ENCODE measurements at places on chromosomes 6 and 20.

DNA sequence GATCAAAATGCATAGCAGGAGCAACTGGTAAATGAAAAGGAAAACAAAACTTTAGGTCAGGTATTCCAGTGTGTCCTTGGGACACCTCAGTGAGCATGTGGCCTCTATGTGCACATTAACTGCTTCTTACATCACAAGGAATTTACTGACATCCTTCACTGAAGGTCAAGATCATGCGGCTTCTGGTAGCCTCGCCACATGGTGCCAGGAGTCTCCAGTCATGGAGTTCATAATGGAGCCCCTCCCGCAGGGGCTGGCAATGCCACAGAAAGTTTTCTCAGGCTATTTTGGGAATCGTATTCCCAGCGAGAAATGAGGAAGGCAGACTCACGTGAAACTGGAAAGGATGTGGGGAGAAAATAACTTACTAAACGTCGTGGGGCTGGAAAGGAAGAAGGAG is 19.7 kb upstream of the SLC22A3 start:
- peak; percentile 52 for DNase-seq

GRCh38 chr6:36505744-36506534 is 41.3 kb downstream of the STK38 start:
- DNase-seq, result no peak

GRCh38 chr6:168300975-168301647 is 18.5 kb downstream of the DACT2 start:
- DNase-seq, result no peak

DNA sequence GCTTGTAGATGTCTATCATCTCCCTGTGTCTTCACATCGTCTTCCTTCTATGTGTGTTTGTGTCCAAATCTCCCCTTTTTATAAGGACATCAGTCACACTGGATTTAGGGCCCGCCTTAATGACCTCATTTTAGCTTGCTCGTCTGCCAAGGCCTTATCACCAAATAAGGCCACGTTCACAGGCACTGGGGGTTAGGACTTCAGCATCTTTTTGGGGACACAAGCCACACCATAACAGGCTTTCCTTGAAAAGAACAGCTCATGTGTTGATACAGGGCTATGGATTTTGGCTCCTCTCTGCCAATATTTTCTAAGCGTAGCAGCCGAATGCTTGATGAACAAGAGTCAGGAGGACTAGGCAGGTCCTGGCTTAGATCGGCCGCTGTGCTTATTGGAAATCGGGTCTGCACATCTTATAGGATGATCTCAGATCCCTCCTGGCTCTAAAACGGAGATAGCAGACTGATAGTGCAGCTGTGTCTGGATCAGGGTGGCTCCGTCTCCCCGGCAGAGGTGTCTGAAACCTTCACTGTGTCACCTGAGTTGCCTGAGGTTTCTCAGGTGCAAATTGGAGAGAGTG is 16.2 kb upstream of the TMEM181 start:
- no peak for DNase-seq

- DNase-seq, result no peak
These were observed 51.5 kb downstream of the COL19A1 start for GRCh38 chr6:69917834-69918233.
